GM18507 (cell line): ENCODE measurements at places on chromosomes 2 and 18.

DNA sequence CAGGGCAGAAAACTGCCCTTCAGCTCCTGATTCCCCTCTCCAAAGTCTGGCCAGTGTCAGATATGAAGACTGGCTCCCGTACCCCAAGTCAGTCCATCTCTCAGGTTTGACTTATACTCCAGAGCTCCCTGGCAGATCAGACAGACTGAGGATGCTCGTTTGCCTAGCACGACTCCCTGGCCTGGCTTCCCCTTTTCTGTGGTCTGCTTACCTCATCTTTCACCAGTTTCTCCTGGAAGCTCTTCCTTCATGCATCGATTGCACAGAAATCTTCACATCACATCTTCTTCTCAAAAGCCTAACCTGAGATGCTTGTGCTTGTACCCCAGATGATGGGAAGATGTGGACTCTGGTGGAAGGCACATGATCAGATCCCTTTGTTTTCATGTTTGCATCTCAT is 387.9 kb upstream of the POU3F3 start:
- no peak for DNase-seq

- no peak for DNase-seq
Measured at GRCh38 chr2:657766-658165, 19.4 kb downstream of the TMEM18 start.

DNA sequence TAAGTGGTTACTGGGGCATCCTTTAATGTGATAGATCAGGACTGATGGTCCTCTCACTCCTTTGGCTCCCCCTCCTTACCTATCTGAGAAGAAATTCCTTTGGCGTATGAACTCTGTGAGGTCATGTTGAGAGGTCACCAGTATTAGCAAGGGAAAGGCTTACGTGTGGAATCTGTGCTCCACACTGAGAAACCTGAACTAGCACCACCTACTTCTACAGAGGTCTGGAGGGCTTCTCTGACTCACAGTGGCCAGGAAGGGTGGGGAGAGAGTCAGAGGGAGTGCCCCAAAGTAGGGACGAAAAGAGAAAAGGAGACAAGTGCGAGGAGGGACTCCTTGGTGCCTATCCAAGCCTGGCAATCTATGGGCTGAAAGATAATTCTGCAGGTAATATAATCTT is 348.6 kb downstream of the TNS1 start:
- no peak for DNase-seq

GRCh38 chr2:172113617-172114016 is 10.9 kb upstream of the DLX2 start:
- DNase-seq, result no peak

DNA sequence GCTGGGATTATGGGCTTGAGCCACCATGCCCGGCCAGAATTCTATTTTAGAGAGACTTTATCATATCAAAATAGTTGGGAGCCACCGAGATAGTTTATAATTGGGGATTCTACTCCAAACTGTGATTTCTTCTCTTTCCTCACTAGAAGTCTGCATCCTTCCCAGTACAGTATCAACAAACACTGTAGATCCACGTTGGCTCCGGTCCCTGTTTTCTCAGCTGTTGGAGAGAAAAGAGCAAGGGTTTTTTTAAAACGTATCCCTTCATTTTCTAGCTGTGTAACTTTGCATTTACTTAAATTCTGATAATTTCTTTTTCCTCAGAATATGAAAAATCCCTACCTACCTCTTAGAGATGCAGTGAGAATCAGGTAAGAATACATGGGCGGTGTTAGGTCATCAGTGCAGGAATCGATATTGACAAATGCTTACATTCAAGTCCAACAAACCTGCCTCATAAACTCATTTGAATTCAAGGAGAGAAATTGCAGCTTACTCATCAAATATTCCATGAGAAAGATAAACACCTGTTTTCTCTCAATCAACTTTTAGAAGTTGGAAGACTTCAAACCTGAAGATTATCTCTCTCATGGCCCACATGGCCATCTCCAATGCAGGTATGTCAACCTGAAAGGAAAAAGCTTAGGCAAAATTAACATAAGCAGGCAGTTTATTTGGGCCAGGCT is 17.7 kb upstream of the PDCL3 start:
- no peak for DNase-seq

- DNase-seq, result no peak
Measured at GRCh38 chr2:25539136-25539535, 134.2 kb downstream of the DTNB start.

- no peak for DNase-seq
Measured at GRCh38 chr2:46647766-46648742, 168.7 kb downstream of the TMEM247 start.

- DNase-seq, result no peak
Measured at GRCh38 chr2:45278365-45279078, 269.3 kb upstream of the SIX2 start.

DNA sequence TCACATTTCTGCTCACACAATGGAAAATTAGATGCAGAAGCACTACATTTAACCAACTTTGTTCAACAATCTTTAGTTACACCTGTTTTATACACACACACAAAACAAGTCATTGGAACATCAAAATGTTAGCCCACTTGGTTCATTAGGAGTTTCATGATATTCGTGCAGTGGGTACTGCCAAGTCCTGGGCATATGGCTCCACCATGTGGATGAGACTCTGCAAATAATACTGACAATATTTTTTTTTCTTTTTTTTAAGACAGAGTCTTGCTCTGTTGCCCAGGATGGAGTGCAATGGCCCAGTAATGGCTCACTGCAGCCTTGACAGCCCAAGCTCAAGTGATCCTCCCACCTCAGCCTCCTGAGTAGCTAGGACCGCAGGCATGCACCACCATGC is 34.5 kb upstream of the GRB14 start:
- no peak for DNase-seq

- DNase-seq, result no peak
Measured at GRCh38 chr2:3211256-3212060, 166.2 kb downstream of the EIPR1 start.

DNA sequence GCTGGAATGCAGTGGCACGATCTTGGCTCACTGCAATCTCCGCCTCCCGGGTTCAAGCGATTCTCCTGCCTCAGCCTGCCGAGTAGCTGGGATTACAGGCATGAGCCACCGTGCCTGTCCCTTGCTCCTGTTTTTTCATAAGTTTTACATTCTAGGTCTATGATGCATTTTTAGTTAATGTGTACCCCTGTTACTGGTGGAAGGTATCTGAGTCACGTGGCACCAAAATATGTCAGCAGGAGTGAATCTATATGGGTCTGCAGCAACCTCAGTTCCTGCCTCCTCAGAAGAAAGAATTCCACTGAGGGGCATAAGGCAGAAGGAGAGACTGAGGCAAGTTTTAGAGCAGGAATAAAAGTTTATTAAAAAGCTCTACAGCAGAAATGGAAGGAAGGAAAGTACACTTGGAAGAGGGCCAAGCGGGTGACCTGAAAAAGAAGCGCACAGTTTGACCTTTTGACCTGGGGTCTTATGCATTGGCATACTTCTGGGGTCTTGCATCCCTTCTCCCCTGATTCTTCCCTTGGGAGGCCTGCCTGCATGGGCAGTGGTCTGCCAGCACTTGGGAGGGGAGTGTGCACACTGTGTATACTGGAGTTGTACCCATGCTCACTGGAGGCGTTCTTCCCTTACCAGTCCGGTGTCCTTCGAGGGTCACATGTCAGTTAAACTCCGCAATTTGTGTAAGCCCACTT is 1.1 kb upstream of the MFSD2B start:
- DNase-seq, result no peak

DNA sequence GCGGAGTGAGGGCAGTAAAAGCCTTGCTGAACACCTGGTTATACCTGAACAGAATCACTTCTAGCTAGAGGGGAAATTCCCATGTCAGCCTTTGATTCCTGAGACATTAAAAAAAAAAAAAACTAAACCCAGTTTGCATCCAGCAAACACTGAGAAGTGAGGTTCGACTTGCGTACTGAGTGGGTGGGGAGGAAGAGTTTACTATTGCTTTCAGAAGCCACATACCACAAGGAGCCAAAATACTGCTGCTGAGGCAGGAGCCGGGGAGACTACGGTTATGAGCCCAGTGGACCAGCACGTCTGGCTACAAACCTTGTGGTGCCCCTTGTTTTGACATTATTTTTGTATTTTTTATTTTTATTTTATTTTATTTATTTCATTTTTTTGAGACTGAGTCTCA is 2.7 kb downstream of the COLEC11 start:
- DNase-seq, result no peak

GRCh38 chr18:53735526-53735925 is 488.9 kb downstream of the MBD2 start:
- DNase-seq, result no peak

- DNase-seq, result no peak
Measured at GRCh38 chr18:79754831-79755351, 42.8 kb upstream of the KCNG2 start.

- DNase-seq, result no peak
Measured at GRCh38 chr2:196534495-196534894, 105.0 kb upstream of the CCDC150 start.

- DNase-seq, result no peak
Measured at GRCh38 chr2:9178110-9178903, 28.3 kb upstream of the ASAP2 start.

DNA sequence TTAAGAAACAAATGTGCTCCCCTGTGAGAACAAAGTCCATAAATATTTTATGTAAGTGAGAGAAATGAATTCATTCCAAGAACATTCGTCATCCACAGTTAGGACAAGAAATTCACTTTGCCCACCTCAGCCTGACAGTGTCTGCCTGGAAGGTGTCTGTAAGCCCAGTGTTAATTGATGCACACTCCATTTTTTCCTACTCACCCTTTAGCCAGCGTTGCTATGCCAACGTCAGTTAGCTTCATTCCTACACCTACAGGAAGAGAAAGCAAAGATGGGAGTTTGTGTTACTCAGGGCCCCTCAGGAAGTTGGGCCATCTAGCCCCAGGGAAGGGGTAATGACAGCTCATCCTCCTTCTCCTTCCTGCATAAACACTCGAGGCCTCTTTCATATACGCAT is 131.0 kb downstream of the ALPK2 start:
- DNase-seq, result no peak

DNA sequence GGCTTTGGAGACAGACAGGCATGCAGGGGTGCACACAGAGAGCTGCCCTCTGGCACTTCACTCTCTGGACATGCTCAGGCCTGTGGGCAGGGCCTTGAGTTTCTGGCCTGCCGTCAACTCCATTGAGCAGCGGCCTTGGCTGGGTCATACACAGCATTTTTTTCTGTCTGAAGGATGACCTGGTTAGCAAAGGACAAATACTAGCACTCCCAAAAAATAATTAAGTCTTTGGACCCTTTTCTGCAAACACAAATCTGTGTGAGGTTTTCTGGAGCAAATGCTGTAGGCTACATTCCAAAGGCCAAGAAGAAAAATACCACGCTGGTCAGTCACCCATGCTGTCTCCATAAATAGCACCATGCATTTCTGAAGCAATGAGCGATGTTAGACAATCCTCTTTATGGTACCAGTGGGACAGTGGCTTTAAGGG is 124.7 kb upstream of the CTAGE1 start:
- no peak for DNase-seq

DNA sequence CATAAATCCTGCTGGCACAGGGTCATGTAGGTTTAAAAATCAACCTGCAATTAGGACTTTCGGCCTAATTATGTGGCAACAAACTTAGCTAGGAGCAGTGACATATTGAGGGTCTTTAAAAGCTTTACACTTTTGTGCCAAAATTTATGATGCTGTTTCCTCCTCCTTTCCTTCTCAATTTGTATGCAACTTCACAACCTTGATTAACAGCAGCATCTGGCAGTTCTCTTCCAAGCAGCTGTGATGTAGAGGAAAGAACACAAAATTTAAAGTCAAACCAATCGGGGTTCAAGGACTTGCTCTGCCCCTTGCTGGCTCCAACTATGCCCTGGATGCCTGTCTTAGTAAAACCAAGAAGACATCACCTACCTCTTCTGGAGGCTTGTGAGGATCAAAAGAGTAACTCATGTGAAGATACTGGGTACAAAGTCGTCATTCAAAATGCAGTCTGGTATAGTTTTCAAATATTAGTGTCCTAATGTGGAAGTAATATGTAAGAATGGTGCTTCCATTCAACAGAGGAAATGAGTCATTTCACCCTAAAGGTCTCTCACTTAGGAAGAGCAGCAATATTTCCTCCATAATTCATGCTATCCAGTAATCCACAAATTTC is 94.7 kb downstream of the ANKRD44 start:
- no peak for DNase-seq

DNA sequence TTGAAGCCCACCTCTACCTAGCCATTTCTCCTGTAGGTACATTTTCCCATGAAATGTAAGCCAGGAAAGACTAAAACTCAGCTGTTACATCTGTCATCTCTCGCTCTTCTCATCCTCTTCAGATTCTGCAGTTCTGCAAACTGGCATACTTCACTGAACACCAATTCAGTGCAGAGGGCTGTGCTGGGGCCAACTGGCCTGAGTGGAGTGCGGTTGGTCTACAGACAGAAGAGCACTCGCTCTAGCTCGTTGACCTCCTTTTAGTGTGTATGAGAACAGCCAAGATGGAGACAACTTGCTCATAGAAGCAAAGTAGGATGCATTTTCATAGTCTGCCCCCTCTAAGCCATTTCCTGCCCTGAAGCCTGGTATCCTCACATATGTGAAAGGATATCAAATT is 862.6 kb downstream of the BCL11A start:
- DNase-seq, result no peak

DNA sequence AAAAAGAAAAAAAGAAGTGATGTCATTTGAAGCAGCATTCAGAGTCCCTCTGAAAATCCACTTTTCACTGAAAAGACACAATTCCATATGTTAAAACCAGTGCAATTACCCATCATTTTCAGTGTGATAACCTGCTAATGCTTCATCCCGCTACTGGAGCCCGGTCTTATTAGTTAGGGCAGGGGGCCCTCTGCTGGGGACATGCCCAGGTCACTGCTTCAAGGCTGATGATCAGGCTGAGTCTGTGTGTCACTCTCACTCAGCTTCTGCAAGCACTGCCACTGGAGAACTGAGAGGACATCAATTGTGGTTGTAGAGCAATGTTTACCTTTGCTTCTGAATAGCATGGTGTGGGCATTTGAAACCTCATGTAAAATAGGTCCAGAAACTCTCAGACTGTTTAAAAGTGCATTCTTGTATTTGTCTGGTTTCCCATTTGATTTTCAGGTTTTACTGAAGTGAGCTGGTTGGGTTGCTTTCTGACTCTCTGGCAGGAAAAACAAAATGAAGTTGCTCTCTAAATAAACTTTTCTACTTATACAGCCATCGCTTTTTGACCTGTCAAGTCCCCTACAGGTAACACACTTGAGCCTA is 49.2 kb upstream of the NXPH2 start:
- peak; percentile 2 for DNase-seq

- DNase-seq, result no peak
Measured at GRCh38 chr2:208406474-208407451, at the start of gene PTH2R. Gene PTH2R (plus strand): TSS chr2:208406792. CDS start chr2:208407044, 252 bp downstream.

DNA sequence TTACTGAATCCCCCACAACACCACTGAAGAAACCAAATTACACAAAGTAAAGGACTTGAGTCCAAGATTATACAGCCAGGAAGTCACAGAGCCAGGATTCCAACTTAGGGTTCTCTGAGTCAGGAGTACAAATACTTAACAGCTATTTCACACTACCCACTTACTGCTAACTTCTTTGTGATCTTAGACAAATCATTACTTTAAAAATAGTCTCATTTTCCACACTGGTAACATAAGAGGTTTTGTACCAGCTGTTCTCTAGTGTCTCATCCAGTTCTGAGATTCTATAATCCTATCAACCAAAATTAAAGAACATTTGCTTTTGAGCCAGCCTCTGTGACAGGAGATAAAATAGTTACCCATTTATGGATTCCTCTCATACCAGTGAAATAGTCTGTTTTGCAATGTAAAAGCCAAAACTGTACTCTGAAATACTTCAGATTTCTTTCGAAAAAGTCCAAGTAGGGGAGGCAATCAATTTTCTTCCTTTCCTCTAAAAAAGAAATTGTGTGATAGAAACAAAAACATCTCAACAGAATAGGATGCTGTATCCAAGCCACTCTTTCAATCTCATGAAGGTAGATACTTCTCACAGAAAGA is 157.6 kb downstream of the LRATD1 start:
- no peak for DNase-seq

- DNase-seq, result no peak
Measured at GRCh38 chr2:132503701-132504100, 87.1 kb downstream of the GPR39 start.
